T-cell (primary cell): ENCODE measurements at places on chromosomes 1 and 21.

- no peak for DNase-seq
- no peaks in the 10 kb centered on the region for H3K36me3 ChIP-seq
- H3K4me1 ChIP-seq, result peaks cover 4% of the 10 kb centered on the region
- H3K27me3 ChIP-seq, result no peaks in the 10 kb centered on the region
These were observed 12.3 kb upstream of the SEMA4A start for GRCh38 chr1:156140879-156141707.

DNA sequence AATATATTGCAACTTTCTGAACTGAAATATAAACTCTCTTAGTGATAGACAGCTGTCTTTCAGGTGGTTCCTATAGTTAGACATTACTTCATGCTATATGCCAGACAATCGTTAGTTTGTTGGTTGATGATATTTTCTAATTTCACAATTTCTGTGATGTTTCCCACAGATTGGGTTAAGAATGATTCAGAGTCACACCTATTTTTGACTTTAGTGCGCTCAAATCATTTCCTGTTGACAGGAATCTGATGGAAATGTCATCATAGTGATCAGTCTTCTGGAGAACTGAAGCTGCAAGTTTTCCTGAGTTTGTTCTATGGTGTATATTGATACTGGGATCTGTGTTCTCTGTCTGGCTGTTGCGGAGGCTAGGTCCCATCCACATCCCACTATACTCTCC, 119.7 kb downstream of the C1orf21 start:
- no peaks in the 10 kb centered on the region for H3K4me1 ChIP-seq
- H3K27ac ChIP-seq, result no peak overlapping the region
- no peaks in the 10 kb centered on the region for H3K36me3 ChIP-seq

GRCh38 chr1:200909757-200910239, 15.1 kb downstream of the INAVA start:
- H3K27ac ChIP-seq, result no peak overlapping the region
- H3K36me3 ChIP-seq, result no peaks in the 10 kb centered on the region
- DNase-seq, result no peak

DNA sequence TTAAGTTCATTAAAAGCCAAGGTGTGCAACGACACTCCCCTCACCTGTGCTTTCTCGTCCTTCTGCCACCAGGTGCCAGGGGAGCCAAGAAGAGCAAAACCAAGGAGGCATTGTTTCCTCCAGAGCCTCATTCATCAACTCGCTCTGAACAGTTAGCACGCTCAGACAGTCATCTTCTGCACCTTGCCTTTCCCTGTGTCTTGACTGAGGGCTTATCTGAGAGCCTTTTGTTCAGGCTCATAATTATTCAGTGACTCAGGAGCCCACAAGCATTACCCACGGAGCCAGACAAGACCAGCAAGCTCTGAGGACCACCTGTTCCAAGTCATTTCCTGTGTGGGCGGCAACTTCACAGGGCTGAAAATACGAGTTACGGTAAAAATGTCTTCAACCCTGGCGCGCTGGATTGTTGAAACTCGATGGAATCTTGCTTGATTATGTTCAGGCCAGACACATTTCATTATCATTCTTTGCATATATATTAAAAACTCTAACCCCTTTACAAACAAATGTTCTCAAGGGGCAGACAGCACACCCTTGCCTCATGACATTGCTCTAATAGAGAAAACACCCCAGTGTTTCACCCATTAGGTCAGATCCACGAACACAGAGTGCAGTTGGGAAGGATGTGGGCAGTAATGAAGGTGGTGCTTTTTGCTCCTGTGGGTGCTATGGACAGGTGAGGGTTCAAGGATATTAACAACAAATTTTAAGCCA, 89.7 kb upstream of the RUNX1 start:
- peak; percentile 7 for DNase-seq
- no peak overlapping the region for H3K27ac ChIP-seq
- H3K36me3 ChIP-seq, result no peaks in the 10 kb centered on the region
- peaks cover 8% of the 10 kb centered on the region for H3K4me1 ChIP-seq

DNA sequence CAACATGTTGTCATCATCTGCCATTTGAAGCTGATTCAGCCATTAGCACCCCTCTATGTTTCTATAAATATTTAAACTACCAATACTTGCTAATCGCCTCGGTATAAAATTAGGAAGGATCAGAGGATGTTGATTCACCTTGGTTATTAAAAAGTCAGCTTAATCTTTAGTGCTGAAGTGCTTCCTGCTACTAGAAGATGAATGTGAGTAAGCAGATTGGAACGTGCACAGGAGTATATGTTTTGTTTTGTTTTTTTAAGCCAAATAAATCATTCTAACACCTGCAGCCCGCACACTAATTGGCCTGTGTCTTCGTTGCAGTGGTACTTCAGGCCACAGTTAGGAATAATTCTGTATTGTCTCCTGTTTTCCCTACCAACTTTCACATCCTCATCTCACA, 485.7 kb downstream of the AJAP1 start:
- no peaks in the 10 kb centered on the region for H3K4me1 ChIP-seq
- no peaks in the 10 kb centered on the region for H3K27me3 ChIP-seq
- no peak for DNase-seq
- H3K36me3 ChIP-seq, result no peaks in the 10 kb centered on the region

DNA sequence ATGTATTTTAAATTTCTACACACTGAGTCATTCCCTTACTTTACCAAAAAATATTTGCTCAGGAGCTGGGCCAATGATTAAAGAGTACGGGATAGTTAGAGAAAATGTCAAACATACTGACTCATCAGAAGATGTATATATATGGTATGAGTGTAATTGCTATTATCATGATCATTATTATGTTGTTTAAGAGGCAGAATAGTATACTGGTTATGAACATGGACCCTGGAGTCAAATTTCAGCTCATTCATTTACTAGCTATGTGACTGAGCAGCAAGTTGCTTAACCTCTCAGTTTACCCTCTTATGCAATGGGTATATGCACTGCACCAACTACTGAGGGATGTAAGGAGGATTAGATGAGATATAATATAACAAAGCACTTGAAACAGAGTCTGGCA, 41.2 kb upstream of the USH2A start:
- H3K27me3 ChIP-seq, result no peaks in the 10 kb centered on the region
- H3K4me1 ChIP-seq, result no peaks in the 10 kb centered on the region
- H3K27ac ChIP-seq, result no peak overlapping the region

- DNase-seq, result no peak
- no peaks in the 10 kb centered on the region for H3K4me1 ChIP-seq
- no peaks in the 10 kb centered on the region for H3K36me3 ChIP-seq
- H3K27me3 ChIP-seq, result no peaks in the 10 kb centered on the region
- no peak overlapping the region for H3K27ac ChIP-seq
These were observed 1177.6 kb downstream of the PLA2G4A start for GRCh38 chr1:188006354-188006753.

DNA sequence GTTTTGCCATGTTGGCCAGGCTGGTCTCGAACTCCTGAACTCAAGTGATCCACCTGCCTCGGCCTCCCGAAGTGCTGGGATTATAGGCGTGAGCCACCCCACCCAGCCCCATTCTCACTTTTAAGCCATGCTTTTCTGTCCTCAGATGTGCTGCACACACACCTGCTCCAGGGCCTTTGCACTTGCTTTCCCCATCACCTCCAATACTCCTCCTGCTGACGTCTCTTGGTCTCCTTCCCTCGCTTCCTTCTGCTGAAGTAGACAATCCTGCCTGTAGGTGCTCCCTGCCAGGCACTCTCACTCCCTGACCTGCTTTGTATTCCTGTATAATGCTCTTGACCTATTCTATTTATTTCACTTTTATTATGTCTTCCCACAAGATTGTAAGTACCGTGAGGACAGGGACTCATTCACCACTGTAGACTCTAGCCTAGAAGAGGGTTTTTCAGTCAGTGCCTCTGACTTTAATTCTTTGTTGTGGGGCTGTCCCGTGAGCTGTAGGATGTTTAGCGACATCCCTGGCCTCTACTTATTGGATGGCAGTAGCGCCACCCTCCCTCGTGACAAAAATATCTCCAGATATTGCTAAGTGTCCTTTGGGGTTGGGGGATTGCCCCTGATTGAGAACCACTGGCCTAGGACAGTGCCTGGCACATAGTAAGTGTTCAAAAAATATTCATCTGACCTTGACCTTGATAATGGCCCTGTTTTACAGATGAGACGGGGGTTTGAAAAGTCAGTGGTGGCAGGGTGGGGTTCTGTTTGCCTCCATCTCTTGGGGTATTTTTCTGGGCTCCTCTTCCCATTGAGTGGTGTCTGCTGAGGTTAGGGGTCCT, 4.6 kb downstream of the TNFRSF1B start:
- peaks cover 38% of the 10 kb centered on the region for H3K4me1 ChIP-seq
- no peaks in the 10 kb centered on the region for H3K27me3 ChIP-seq
- peaks cover 15% of the 10 kb centered on the region for H3K36me3 ChIP-seq
- H3K27ac ChIP-seq, result peak overlapping the region; percentile 97
- peak overlapping the region; percentile 10 for H3K4me3 ChIP-seq

GRCh38 chr1:193806079-193807048, 620.0 kb upstream of the B3GALT2 start:
- no peak for DNase-seq
- no peaks in the 10 kb centered on the region for H3K36me3 ChIP-seq
- no peaks in the 10 kb centered on the region for H3K27me3 ChIP-seq
- H3K4me3 ChIP-seq, result no peak overlapping the region

DNA sequence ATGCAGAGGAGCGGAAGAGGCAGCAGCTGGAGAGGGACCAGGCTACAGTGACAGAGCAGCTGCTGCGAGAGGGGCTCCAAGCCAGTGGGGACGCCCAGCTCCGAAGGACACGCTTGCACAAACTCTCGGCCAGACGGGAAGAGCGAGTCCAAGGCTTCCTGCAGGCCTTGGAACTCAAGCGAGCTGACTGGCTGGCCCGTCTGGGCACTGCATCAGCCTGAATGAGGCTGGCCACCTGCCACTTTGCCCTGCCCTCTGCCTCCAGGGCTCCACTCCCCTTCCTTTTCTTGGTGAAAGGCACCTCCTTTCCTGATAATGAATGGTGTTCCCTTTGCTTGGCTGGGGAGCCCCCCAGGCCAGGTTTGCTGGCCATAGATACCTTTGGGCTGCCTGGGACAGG, 3.3 kb upstream of the HMGN2 start:
- no peak for DNase-seq
- H3K4me3 ChIP-seq, result no peak overlapping the region
- no peaks in the 10 kb centered on the region for H3K27me3 ChIP-seq
- peaks cover 48% of the 10 kb centered on the region for H3K36me3 ChIP-seq
- no peak overlapping the region for H3K27ac ChIP-seq

- H3K27me3 ChIP-seq, result no peaks in the 10 kb centered on the region
- no peak overlapping the region for H3K27ac ChIP-seq
- H3K4me3 ChIP-seq, result no peak overlapping the region
- H3K4me1 ChIP-seq, result no peaks in the 10 kb centered on the region
- no peak for DNase-seq
These were observed 9.8 kb downstream of the RPS6KC1 start for GRCh38 chr1:213060836-213061235.

GRCh38 chr1:233114159-233114558, 163.7 kb downstream of the NTPCR start:
- H3K4me1 ChIP-seq, result no peaks in the 10 kb centered on the region
- no peak for DNase-seq
- no peaks in the 10 kb centered on the region for H3K27me3 ChIP-seq
- no peak overlapping the region for H3K4me3 ChIP-seq
- H3K27ac ChIP-seq, result no peak overlapping the region

GRCh38 chr1:23290836-23291565, 53.1 kb downstream of the HNRNPR start:
- no peaks in the 10 kb centered on the region for H3K4me1 ChIP-seq
- no peak for DNase-seq
- H3K27me3 ChIP-seq, result no peaks in the 10 kb centered on the region
- no peak overlapping the region for H3K4me3 ChIP-seq
- no peak overlapping the region for H3K27ac ChIP-seq

- H3K27ac ChIP-seq, result no peak overlapping the region
- no peaks in the 10 kb centered on the region for H3K36me3 ChIP-seq
- no peak overlapping the region for H3K4me3 ChIP-seq
- no peaks in the 10 kb centered on the region for H3K4me1 ChIP-seq
These were observed 30.7 kb downstream of the PGM1 start for GRCh38 chr1:63623952-63624351.

- H3K36me3 ChIP-seq, result no peaks in the 10 kb centered on the region
- H3K4me3 ChIP-seq, result no peak overlapping the region
- H3K4me1 ChIP-seq, result peaks cover 21% of the 10 kb centered on the region
These were observed 10.2 kb downstream of the USP24 start for GRCh38 chr1:55204997-55205396.

DNA sequence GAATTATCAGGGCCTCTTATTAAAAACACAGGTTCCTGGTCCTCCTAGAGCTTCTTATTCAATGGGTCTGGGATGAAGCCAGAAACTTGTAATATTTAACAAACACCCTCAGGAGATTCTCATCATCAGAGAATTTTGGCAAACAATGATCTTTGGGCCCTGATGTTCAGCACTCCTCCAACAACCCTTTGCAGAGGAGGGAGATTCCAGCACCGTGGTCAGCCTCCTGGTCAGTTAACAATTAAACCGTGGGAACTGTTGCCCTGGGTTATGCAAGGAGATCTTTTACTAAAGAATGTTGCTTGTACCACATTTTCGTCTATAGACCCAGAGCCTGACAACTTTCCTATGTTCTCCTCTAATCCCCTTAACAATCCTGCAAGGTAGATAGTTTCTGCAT, 294.4 kb downstream of the PLPP3 start:
- H3K4me1 ChIP-seq, result no peaks in the 10 kb centered on the region
- H3K36me3 ChIP-seq, result no peaks in the 10 kb centered on the region
- H3K27me3 ChIP-seq, result no peaks in the 10 kb centered on the region

- H3K4me3 ChIP-seq, result no peak overlapping the region
- H3K27me3 ChIP-seq, result no peaks in the 10 kb centered on the region
- H3K27ac ChIP-seq, result no peak overlapping the region
- no peak for DNase-seq
- peaks cover 14% of the 10 kb centered on the region for H3K4me1 ChIP-seq
These were observed 11.6 kb upstream of the PADI6 start for GRCh38 chr1:17360272-17360956.

GRCh38 chr1:201666102-201666501, 127.2 kb downstream of the NAV1 start:
- H3K4me3 ChIP-seq, result no peak overlapping the region
- no peaks in the 10 kb centered on the region for H3K27me3 ChIP-seq
- H3K4me1 ChIP-seq, result no peaks in the 10 kb centered on the region

DNA sequence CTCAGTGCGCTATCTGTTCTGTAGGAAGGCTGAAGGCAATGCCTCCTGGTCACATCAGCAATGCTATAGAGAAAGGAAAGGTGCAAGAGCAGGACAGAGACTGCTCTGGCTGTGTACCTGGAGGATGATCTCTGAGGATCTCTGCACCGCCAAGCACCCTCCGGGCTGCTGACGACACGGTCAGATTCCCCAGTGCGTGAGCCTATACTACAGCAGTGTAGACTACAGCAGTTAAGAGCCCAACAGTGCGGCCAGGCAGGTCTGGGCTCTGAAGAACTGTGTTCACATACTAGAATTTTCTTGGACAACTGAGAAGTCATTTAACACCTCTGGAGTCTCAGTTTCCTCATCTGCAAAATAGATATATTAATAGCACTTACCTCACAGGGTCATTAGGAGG, 39.9 kb downstream of the ITPKB start:
- H3K27me3 ChIP-seq, result no peaks in the 10 kb centered on the region
- H3K36me3 ChIP-seq, result peaks cover 10% of the 10 kb centered on the region
- no peak for DNase-seq
- no peak overlapping the region for H3K4me3 ChIP-seq
- H3K4me1 ChIP-seq, result peaks cover 73% of the 10 kb centered on the region

- H3K36me3 ChIP-seq, result no peaks in the 10 kb centered on the region
- H3K27ac ChIP-seq, result no peak overlapping the region
- no peaks in the 10 kb centered on the region for H3K4me1 ChIP-seq
- no peak overlapping the region for H3K4me3 ChIP-seq
These were observed 50.6 kb downstream of the L1TD1 start for GRCh38 chr1:62245201-62245600.

GRCh38 chr1:109161858-109162606, 48.1 kb downstream of the ELAPOR1 start:
- H3K27me3 ChIP-seq, result no peaks in the 10 kb centered on the region
- no peak overlapping the region for H3K4me3 ChIP-seq
- H3K4me1 ChIP-seq, result peaks cover 10% of the 10 kb centered on the region
- DNase-seq, result peak; percentile 15
